Heart left ventricle (tissue), 16 donors: ENCODE measurements at places on chromosomes 4 and X. TPM values are rescaled to one million over a fixed set of nuclear protein-coding genes. Genes with fewer than 3 reads are reported as not detected.
A peak's percentile ranks its signal among the peaks of the same experiment; 100 is the strongest.

The ANKRD37 gene
- 30.6 TPM for polyA plus RNA-seq

The MAGEC2 gene
- not detected for polyA plus RNA-seq

DNA sequence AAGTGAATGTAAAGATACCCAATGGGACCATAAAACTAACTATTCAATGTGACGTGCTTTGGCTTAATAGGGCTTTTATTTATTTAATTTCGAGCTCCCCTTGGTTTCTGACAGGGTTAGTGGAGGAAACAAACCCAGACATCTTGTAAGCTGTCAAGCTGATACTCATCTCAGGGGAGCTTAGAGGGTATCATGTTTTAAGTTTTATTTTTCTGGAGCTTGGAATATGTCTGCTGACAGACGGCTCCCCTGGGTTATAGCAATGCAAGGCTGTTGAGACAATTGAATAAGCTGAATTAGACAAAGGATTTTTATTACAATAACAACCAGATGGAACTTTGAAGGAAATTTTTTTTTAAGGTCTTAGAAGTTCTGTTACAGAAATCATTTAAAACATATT lies 456.5 kb downstream of the IL1RAPL1 start:
- H3K4me1 ChIP-seq: peaks cover 8% of the 10 kb centered on the region
- no peak overlapping the region for H3K27ac ChIP-seq
- H3K4me3 ChIP-seq: no peak overlapping the region
- no peaks in the 10 kb centered on the region for H3K27me3 ChIP-seq
- DNase-seq: no peak

DNA sequence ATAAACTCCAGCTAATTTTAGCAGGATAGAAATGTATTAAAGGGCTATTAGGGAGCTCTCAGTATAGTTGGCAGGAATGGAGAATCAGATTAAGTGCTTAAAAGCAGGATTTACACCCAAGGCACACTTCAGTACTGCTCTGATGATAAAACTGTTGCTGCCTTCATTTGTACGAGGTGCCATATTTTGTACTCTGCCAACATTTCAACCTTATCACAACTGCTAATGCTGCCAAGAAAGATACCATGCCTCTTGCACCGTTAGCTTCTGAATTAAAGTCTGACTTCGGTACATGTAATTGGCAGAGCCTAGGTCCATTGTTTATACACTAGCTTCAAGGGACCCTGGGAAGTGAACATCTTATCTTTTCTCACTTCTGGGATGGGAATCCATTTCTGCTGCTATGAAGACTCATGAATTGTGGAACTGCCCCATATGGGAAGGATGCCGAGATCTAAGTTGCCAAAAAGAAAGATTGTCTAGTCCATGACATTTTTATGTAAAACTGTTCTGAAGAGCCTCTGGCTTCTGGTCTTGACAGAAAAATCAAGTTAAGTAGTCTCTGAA lies 624.0 kb upstream of the IGFBP7 start:
- no peaks in the 10 kb centered on the region for H3K36me3 ChIP-seq
- H3K27ac ChIP-seq: no peak overlapping the region
- no peak overlapping the region for H3K4me3 ChIP-seq
- H3K27me3 ChIP-seq: no peaks in the 10 kb centered on the region
- no peak for DNase-seq

DNA sequence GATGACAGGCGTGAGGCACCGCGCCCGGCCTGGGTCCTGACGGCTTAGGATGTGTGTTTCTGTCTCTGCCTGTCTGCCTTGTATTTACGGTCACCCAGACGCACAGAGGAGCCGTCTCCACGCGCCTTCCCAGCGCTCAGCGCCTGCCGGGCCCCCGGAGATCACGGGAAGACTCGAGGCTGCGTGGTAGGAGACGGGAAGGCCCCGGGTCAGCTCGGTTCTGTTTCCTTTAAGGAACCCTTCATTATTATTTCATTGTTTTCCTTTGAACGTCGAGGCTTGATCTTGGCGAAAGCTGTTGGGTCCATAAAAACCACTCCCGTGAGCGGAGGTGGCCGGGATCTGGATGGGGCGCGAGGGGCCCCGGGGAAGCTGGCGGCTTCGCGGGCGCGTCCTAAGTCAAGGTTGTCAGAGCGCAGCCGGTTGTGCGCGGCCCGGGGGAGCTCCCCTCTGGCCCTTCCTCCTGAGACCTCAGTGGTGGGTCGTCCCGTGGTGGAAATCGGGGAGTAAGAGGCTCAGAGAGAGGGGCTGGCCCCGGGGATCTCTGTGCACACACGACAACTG lies 1.3 kb downstream of the SHOX start:
- DNase-seq: no peak
- H3K4me3 ChIP-seq: no peak overlapping the region
- no peaks in the 10 kb centered on the region for H3K36me3 ChIP-seq
- peaks cover under 1% of the 10 kb centered on the region for H3K4me1 ChIP-seq

GRCh38 chr4:1336088-1336491 lies 10.9 kb upstream of the UVSSA start:
- H3K4me3 ChIP-seq: no peak overlapping the region
- H3K27ac ChIP-seq: no peak overlapping the region
- H3K4me1 ChIP-seq: no peaks in the 10 kb centered on the region
- peaks cover 79% of the 10 kb centered on the region for H3K36me3 ChIP-seq
- no peak for DNase-seq

DNA sequence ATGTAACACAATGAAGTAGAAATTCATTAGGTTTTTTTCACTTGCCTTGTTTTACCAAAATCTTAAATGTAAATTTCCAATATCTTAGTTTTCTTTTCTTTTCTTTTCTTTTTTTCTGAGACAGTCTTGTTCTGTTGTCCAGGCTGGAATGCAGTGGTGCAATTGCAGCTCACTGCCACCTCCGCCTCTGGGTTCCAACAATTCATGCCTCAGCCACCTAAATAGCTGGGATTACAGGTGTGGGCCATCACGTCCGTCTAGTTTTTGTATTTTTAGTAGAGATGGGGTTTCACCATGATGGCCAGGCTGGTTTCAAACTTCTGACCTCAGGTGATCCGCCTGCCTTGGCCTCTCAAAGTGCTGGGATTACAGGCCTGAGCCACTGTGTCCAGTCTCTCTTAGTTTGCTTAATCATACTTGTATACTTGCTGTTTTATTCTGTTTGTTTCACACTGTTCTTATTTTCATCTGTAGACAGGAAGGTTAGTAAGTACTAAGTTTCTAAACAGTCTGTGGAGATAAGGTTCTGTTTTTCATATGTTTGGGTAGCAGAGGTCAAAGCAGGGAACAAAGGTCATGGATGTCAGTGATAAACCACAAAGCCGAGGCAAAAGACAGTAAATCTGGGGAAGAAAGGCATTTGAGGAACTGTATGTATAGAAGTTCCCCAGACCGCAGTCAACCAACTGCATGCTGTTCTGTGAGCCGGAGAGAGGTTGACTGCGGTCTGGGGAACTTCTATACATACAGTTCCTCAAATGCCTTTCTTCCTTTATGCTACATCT lies 129.1 kb downstream of the CBR4 start:
- H3K4me1 ChIP-seq: peaks cover 7% of the 10 kb centered on the region
- no peaks in the 10 kb centered on the region for H3K36me3 ChIP-seq
- DNase-seq: no peak
- peak overlapping the region; percentile 29 for H3K27ac ChIP-seq
- no peak overlapping the region for H3K4me3 ChIP-seq
- H3K27me3 ChIP-seq: no peaks in the 10 kb centered on the region

DNA sequence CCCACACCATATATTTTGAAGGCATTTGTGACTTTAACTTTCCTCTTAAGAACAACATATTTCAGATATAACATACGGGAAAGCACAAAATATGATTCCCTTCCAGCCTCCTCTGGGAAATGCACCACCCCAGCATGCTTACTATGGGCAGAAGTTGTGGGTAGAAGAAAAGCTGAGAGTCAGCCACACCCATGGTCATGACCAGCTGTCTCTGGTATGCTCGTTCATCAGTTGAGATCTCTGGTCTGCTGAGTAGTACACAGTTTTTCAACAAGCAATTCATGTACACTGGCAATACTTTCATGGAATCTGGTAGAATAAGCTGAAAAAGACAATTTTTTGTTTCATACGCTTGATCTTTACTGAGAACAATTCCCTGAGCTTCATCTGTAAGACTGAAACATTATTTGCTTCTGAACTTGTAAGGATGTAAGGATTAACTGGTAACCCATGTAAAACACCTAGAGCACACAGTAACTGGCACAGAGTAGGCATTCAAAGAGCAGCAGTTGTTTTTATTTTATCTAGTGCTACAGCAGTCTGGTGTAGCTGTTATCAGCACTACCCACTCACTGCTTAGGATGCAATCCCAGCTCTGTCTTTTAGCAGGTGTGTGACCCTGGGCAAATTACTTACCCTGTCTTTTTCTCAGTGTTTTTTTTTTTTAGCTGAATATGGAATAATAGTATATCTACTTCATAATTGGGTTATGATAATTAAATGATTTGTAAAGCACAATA lies 47.6 kb downstream of the METTL14 start:
- no peak overlapping the region for H3K4me3 ChIP-seq
- no peaks in the 10 kb centered on the region for H3K27me3 ChIP-seq
- no peaks in the 10 kb centered on the region for H3K4me1 ChIP-seq
- no peak for DNase-seq
- H3K27ac ChIP-seq: no peak overlapping the region
- H3K36me3 ChIP-seq: peaks cover 100% of the 10 kb centered on the region

DNA sequence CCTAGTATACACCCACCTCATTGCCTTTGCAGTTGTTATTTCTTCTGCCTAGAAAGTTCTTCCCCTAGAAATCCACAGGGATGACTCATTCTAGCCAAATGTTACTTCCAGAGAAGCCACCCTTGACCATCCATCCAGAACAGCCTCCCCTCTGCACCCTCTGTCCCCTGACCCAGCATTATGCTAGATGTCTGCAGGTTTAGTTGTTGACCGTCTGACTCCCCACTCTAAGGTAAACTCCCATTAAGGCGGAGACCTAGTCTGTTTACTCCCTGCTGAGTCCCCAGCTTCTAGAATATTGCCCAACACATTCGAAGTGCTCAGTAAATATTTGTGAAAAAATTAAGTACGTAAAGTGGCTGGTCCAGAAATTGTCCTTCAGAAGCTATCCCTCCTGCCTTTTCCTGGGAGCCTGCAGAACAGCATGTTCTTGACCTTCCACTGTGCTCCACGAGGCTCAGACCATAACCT lies 11.0 kb downstream of the SRD5A3 start:
- no peak overlapping the region for H3K4me3 ChIP-seq
- H3K27me3 ChIP-seq: no peaks in the 10 kb centered on the region
- no peak overlapping the region for H3K27ac ChIP-seq
- H3K4me1 ChIP-seq: peaks cover 12% of the 10 kb centered on the region

DNA sequence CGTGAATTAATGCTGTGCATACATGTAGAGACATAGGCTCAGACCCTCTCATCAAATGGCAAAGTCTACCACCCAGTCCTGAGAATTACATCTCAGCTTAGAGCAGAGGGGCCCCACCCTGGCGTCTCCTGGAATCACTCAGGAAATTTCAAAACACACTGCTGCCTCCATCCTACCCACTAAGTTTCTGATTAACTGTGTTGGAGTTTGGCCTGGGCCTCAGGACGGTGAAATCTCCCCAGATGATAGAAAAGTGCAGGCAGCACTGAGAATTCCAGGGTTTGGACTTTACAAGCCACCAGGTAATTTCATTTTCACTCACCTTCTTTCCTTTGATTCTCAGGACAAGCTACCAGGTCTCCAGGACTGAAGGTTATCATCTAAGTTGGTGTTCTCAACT lies 3.3 kb upstream of the FAM9C start:
- no peak overlapping the region for H3K4me3 ChIP-seq
- no peaks in the 10 kb centered on the region for H3K4me1 ChIP-seq
- H3K36me3 ChIP-seq: no peaks in the 10 kb centered on the region
- no peaks in the 10 kb centered on the region for H3K27me3 ChIP-seq
- no peak for DNase-seq
- no peak overlapping the region for H3K27ac ChIP-seq

GRCh38 chr4:121658125-121658524 lies 38.7 kb downstream of the ANXA5 start:
- no peaks in the 10 kb centered on the region for H3K27me3 ChIP-seq
- no peak overlapping the region for H3K4me3 ChIP-seq
- H3K4me1 ChIP-seq: peaks cover 11% of the 10 kb centered on the region

DNA sequence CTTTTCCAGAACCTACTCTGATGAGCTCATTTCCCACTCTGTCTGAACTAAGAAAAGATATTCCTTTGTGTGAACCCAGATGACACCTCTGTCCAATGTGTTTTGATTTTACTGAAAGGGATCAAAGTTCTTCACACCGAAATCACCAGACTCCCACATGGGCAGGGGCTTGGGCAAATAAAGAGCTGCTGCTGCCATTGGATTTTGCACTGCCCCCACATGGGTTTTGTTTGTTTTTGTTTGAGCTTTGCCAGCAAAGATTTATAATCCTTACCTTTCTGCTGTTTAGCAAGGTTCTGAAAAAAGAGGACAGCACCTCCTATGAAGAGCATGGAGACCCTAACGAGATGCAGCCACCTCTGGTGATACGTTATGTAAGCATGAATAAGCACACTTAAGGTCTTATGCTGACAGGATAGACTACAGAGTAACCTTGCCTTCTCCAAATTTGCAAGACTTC lies 44.3 kb downstream of the HSD17B13 start:
- H3K36me3 ChIP-seq: no peaks in the 10 kb centered on the region
- no peaks in the 10 kb centered on the region for H3K4me1 ChIP-seq
- no peak for DNase-seq

GRCh38 chr4:52037689-52038102 lies 403 bp downstream of the SGCB start:
- H3K4me1 ChIP-seq: peaks cover 31% of the 10 kb centered on the region
- no peaks in the 10 kb centered on the region for H3K36me3 ChIP-seq
- peaks cover 3% of the 10 kb centered on the region for H3K27me3 ChIP-seq
- DNase-seq: peak; percentile 60
